ENCODE measurements at places on chromosomes 2 and 18.

- DNase-seq = no peak
Observed at GRCh38 chr18:74571895-74572680, 25.6 kb upstream of the ZNF407 start.

GRCh38 chr2:224793946-224794345 is 77.8 kb upstream of the CCDC195 start:
- DNase-seq = no peak

DNA sequence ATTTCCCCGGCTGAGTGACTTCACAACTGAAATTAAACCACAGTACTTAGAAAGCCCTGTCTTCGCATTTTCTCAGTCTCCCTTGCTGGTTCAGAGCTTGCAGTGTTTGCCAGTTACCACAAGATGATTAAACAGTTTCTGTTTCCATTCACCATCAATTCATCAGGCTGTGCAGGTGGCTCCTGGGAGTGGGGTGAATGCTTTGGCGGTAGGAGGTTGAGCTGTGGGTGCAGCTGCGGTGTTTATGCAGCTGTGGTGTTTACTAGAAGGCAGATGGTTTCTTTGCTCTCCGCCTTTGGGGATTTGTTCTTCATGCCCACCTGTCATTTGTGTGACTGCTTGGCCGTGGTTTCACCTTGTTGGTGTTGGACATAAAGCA is 16.1 kb downstream of the ACOXL start:
- DNase-seq = peak; percentile 60

GRCh38 chr2:15713475-15713874 is 121.8 kb downstream of the DDX1 start:
- DNase-seq = no peak

- no peak for DNase-seq
Observed at GRCh38 chr2:67158718-67159117, 238.4 kb upstream of the ETAA1 start.

DNA sequence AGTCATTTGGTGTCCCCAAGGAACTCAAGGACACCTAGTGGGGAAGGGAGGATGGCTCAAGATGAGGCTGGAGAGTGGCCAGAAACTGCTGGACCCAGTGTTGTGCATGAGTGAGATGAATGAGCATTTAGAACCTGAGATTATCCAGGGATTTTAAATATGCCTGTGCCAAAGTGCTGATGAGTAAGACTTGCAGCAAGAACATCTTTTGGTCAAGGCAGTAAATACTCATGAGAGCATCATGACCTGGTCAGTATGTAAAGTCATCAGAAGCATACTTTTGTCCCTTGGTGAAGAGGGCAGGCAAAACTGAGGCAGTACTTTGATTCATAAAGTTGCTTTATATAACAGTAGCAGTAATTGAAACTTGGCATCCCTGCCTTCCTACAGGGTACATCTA is 3.1 kb upstream of the SPP2 start:
- no peak for DNase-seq

DNA sequence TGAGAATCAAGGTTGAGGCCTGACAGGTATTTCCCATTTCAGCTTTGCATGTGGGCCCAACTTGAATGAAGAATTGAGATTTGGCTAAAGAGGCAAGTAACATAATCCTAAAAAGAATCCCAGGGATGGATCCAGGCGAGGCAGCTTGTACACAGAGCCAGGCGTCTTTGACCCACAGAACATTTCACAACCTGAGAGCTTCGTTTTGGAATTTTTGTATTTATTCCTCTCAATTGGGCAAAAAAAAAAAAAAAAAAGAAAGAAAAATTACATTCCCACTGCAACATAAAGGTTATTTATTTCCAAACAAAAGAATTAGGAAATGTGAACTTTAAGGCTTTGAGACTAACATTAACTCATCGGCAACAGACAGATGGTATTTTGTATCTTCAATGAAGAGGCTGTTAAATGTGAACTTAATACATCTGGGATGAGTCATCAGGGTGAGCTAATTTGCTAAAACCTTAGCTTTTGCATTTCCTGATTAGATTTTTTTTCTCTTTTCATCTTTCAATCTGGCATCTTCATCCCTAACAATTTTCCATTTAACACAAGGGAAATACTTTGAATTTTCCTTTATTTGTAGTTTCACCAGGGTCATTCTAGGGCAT is 478.5 kb upstream of the TNP1 start:
- DNase-seq = no peak

- DNase-seq = peak; percentile 57
Observed at GRCh38 chr2:28821295-28821958, 10.8 kb downstream of the SPDYA start.

DNA sequence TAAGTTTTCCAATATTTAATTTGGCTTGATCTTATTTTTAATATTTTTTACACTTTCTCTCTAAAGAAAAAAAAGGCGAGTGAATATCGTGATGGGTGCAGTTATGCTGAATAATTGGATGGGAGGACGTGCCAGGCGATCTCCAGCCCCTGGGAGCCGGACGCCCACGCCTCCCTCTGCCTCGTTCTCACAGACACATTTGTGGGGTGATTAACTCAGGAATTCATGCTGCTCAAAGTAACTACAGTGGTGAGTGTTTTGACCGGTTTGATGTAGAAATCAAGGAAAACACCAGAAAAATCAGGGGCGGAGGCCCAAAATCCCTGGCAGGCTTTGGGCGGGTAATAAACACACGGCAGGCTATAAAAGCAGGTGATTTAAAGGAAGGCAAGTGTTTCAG is 736.8 kb upstream of the SALL3 start:
- DNase-seq = no peak

GRCh38 chr2:7692657-7693161 is 775.5 kb downstream of the RNF144A start:
- DNase-seq = no peak

DNA sequence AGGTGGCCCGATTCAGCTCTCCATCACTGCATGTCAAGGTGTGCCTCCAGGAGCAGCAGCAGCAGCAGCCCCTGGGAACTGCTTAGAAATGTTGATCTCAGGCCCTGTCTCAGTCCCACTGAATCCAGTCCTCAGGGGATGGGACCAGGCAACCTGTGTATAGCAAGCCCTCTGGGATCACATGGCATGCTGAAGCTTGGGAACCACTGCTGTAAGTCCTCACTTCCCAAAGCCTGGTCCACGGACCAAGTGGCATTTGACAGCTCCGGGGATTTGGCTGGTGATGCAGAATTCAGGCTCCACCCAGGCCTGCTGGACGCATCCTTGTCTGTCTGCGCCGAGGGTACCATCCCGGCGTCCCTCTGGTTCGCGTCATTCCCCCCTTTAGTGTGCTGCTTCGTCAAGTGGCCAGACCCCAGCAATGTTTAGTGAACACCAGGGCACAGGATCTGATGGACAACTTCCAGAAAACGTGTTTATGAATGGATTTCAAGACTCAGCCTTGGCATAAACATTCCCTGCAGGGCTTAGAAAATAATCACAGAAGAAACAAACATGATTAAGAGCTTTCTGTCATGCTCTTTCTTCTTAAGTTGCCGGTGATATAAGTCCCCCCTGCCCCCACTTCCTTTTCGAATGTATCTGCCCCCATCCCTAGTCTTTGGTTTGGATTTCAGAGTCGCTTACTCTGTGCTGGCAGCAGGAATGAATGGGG is 234.0 kb downstream of the GBX2 start:
- DNase-seq = no peak

GRCh38 chr18:45066210-45066609 is 385.5 kb downstream of the SETBP1 start:
- no peak for DNase-seq

GRCh38 chr2:125073440-125073839 is 1048.4 kb downstream of the CNTNAP5 start:
- no peak for DNase-seq

- no peak for DNase-seq
Observed at GRCh38 chr2:241421330-241421729, 65.2 kb downstream of the FARP2 start.

DNA sequence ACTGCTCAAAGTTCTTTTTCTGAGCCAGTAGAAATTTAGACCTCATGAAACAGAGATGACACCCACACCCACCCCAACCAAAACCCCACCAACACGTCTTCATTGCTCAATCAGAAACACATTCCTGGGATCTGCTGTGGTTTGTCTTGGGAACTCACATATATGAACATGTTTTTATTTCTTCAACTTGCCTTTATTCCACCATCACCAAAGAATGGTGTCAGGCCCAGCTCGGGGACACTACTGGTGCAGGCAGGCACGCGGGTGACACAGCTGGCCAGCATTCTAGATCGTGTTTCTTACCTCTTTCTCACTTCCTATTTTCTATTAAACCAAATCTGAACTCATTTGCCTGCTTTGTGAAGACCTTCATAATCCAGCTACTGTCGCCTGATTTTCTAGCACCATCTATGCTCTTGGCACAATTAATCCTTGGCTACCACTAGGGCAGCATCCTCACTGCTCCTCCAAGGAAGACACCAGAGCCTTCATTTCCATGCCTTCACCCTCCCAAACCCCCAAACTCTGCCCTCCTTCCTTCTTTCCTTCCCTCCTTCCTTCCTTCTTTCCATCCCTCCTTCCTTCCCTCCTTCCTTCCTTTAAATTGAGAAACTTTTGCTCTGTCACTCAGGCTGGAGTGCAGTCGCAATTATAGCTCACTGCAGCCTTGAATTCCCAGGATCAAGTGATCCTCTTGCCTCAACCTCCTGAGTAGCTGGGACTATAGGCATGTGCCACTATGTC is 157.1 kb downstream of the BCL2 start:
- peak; percentile 28 for DNase-seq

GRCh38 chr2:65934992-65935629 is 499.8 kb upstream of the MEIS1 start:
- no peak for DNase-seq

- DNase-seq = no peak
Observed at GRCh38 chr2:231387904-231388724, 7.4 kb upstream of the B3GNT7 start.

GRCh38 chr2:71605781-71606241 is 152.4 kb downstream of the DYSF start:
- no peak for DNase-seq

GRCh38 chr2:221635949-221636348 is 63.8 kb upstream of the EPHA4 start:
- DNase-seq = no peak
